ENCODE measurements at places on chromosomes 12 and 14. TPM values are rescaled to one million over a fixed set of nuclear protein-coding genes. Genes with fewer than 3 reads are reported as not detected.
A peak's percentile ranks its signal among the peaks of the same experiment; 100 is the strongest.

- DNase-seq: no peak
Observed at GRCh38 chr14:68798621-68799020, 5.8 kb upstream of the ZFP36L1 start.

DPPA3 gene
- not detected for total RNA-seq

GRCh38 chr12:68510397-68510796 lies 100.3 kb upstream of the RAP1B start:
- no peak for DNase-seq

GRCh38 chr14:89241934-89242651 lies 174.9 kb downstream of the FOXN3 start:
- no peak for DNase-seq

GRCh38 chr12:115801871-115802270 lies 475.6 kb downstream of the MED13L start:
- DNase-seq: peak; percentile 31

DNA sequence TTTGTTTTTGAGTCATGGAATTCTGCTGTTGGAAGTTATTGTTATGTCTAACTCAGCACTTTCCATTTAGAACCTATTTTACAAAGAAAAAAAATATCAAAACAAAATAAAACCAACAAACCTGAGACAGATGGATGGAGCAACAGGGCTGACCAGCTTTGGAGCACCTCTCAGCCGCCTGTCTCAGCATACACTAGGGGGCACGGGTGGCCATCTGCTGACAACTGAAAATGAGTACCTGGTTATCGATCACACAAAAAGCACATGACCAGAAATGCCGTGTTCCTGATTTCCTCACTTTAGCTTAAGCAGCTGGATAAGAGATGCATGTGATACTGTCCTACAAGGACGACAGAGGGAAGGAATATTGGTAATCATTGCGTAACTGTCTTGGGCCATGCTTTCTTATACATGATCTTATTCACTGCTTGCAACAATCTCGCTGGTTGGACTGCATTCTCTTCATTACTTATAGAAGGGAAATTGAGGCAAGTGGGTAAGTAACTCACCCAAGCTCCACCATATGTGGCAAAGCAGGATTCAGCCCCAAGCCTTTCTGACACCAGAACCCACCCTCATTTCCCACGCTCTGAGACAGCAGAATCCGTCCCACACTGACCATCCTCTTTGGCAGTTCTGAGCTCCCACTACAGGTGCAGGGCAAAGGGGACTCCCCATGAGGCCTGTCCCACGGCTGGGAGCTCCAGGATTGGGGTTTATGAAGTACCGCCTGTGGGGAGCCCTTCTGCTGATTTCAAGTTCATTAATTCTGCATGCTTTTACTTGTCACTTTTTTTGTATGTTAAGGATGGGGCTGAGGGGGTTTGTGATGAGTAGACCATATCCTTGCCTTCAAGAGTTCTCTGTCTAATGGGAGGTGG lies 43.5 kb downstream of the C14orf132 start:
- DNase-seq: no peak

RAD9B gene
- 0.79 TPM for total RNA-seq

DNA sequence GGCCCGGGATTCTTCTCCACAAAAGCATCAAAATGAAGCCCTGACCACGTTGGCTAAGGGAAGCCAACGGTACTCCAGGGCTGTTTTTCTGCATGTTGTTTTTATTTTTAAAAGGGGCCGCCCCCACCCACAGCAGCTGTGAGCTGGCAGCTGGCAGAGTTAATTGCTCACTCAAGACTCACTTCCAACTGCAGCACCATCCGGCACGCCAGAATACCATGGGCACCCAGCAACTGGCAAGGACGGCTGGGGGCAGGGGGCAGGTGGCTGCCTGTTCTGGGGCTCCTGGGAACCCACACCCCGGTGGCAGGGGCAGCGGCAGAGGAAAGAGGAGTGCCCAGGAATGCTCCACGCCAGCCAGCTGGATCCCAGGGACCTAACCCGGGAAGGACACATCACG lies 44.3 kb downstream of the NCOR2 start:
- no peak for DNase-seq

RPS6KL1 gene
- total RNA-seq: 0.99 TPM

DNA sequence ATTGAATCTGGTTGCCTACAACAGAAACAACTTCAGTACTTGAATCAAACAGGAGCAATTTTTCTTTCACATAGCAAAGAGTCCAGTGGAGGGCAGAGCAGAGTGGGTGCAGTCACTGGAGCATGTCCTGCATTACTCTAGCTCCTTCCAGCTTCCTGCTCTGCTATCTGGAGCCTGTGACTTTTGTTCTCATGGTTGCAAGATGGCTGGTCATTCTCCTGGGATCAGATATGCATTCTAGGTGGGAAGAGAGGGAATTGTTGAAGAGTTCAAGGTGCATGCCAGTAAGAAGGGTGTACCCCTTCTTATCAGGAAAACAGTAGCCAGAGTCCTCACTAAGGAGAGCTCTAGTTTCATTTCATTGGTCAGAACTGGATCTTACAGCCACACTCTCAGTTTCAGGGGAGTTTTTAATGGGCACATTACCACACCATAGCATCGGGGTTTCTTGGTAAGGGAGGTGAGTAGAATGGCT lies 8.0 kb downstream of the IFT43 start:
- no peak for DNase-seq

DNA sequence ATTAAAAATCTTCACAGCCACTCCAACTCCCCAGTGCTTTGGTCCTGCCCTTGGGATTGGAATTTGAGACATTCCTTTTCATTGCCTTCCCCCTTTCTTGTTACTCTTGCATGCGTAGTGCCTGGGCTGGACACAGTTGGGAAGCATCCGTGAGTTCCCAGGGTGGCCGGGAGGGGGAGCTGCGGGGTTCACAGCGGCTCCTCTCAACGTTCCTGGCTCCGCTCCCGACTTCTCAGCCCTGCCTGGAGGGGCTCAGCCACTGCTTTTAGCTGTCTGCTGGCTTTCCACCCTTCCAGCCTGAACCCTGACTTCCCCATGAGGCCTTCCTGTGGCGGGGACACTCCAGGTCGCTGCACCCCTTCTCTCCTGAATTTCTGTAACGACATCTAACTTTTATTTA lies 3.2 kb downstream of the TEX52 start:
- DNase-seq: peak; percentile 51

GRCh38 chr12:58596381-58596780 lies 323.9 kb downstream of the LRIG3 start:
- no peak for DNase-seq

SLC25A3 gene
- total RNA-seq: 306 TPM

DNA sequence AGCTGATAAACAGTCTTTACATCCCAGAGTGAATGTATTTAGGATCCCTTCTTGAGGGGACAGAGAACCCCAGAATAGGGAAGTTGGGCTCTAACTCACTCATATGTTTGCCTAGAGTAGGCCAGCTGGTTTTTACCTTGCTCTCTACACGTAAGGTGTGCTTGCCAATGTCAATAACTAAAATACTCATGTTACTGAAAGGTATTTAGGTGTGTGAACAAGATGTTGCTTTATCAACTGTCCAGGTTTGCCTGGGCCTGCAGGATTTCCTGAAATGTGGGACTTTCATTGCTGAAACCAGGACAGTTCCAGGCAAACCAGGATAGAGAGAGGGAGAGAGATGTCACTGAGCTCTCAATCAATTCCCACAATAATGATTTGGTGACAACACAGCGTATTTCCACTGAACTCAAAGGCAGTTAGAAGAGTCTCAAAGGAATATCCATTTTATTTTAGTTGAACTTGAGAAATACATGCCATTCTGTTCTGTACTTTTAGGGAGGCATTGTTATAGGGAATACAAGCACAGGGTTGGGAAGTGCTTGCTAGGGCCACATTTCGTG lies 171.7 kb downstream of the NRXN3 start:
- no peak for DNase-seq

DNA sequence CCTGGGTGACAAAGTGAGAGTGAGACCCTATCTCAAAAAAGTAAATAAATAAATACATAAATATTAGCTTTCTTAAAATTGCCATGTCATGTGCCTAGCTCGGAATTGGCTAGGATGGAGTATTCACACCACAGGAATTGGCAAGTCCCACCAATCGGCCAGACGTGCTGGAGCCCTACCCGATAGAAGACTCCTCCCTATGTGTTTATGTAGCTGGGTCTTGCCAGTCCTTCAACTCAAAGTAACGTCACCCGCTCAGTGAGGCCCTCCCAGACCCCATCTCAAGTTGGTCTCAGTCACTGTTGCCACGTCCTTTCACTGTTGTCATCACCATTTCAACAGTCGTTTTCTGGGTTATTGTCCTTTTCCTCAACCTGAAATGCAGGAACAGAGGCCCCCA lies 20.2 kb downstream of the VRTN start:
- DNase-seq: no peak
